Activated CD4-positive, alpha-beta memory T cell treated with anti-CD3 and anti-CD28 coated beads, Interleukin-2, amount 10 ng/mL, durations not matched to agents 7 days and 5 days (primary cell): ENCODE measurements at places on chromosomes 7 and 10. TPM values are rescaled to one million over a fixed set of nuclear protein-coding genes. Genes with fewer than 3 reads are reported as not detected.

Gene CASTOR2
- 4.3 TPM for total RNA-seq

GRCh38 chr7:150949971-150950491 lies 28.1 kb downstream of the KCNH2 start:
- no peaks in the 10 kb centered on the region for H3K36me3 ChIP-seq
- no peak overlapping the region for H3K4me3 ChIP-seq
- no peaks in the 10 kb centered on the region for H3K4me1 ChIP-seq

Gene NPFFR1
- total RNA-seq = not detected

DNA sequence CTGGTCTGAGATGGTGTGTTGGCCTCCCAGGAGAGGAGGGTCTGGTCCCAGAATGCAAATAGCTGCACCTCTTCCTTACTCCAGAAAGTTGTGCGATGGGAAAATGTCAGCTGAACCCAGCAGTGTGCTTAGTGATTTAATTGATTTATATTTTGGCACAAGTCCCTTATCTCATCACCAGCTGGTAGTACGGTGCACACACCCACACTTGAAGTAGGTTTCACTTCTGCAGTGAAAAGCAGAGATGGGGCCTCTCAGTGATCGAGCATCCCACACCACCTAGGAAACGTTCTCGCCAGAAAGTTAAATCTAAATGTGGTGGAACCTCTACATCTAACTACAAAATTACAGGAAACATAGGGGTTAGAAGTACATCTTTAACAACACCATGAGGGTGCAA lies 80.4 kb downstream of the UBE3C start:
- H3K4me3 ChIP-seq = no peak overlapping the region
- DNase-seq = no peak
- H3K27me3 ChIP-seq = no peaks in the 10 kb centered on the region

Gene MRC1
- not detected for total RNA-seq
